ENCODE measurements at places on chromosomes 2 and 18. TPM values are rescaled to one million over a fixed set of nuclear protein-coding genes. Genes with fewer than 3 reads are reported as not detected.

The DTYMK gene
- total RNA-seq: 104 TPM

The CSRNP3 gene
- not detected for total RNA-seq

The SERPINB4 gene
- not detected for total RNA-seq

The ARHGAP28 gene
- 23.4 TPM for total RNA-seq

The CDH7 gene
- not detected for total RNA-seq

The MAL gene
- not detected for total RNA-seq

The RELCH gene
- total RNA-seq: 20.7 TPM

The PAX8 gene
- total RNA-seq: 0.22 TPM

The MBD1 gene
- 78.6 TPM for total RNA-seq

The SERPINB13 gene
- not detected for total RNA-seq

The LCT gene
- total RNA-seq: 0.07 TPM

The SCN2A gene
- total RNA-seq: not detected

The GGCX gene
- 44.5 TPM for total RNA-seq

The KIF1A gene
- not detected for total RNA-seq

- DNase-seq: peak; percentile 94
Measured at GRCh38 chr2:46248171-46248570, 49.0 kb upstream of the EPAS1 start.

DNA sequence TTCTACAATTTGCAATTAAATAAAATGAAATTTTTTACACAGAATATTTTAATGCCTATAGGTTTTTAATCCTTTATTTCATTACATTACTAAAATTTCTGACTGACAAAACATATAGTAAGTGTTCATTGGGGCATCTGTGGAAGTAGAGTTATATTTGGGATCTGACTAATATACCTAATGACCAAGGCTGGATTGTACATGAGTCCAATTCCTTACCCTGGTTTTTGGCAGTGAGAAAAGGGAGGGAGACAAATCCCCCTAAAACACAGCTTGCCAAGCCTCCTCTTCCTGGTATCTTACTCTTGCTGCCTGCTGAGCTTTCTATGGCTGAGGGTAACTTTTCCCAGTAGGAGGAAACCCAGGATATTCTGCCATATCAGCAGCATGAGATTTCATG is 149.4 kb upstream of the CDH20 start:
- no peak for DNase-seq

- DNase-seq: peak; percentile 91
Measured at GRCh38 chr2:168851674-168852320, 38.4 kb downstream of the SPC25 start.

DNA sequence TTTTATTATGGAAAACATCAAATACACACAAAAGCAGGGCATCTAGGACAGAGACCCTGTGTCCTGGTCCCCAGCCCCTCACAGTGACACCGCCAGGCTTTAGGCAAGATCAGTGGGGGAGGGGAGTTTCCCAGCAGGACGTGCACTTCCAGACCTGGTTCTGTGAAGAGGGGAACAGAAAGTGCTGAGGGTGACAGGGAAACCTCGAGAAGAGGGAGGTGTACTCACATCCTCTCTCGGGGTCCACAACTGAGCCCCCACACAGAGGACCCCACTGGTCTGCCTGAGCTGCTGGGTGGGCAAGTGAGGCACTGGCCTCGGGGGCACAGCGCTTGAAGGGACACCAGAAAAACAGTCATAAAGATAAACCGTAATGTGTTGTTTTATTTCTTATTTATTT is 4.4 kb upstream of the GPR35 start:
- no peak for DNase-seq

GRCh38 chr18:14905979-14906378 is 158.0 kb downstream of the ANKRD30B start:
- no peak for DNase-seq

DNA sequence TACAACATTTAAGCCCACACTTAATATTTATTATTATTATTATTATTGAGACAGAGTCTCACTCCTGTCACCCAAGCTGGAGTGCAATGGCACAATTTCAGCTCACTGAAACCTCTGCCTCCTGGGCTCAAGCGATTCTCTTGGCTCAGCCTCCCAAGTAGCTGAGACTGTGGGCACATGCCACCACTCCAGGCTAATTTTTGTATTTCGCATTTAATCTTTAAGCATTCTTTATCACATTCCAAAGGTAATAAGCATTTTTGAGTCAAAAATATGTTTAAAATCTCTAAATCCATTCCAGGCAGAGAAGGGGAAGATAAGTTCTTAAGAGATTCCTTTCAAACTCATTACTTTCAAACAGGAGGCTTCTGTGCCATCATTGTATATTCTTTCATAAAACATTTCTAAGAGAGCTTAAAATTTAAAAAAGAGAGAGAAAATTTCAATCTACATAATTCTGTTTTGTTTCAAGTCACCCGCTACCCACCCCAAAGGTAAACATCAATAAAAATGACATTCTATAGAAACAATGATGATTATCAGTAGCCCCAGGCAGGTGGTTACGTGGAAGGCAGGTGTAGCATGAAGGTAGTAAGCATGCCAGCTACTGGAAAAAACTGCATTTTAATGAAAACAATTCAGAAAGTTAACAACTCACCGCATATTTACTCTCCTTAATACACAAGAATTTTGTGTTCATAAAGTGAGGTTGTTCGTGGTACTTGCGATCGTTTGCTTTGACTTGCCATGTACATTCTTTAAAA is 84.4 kb upstream of the NARS1 start:
- no peak for DNase-seq

- DNase-seq: no peak
Measured at GRCh38 chr2:204680576-204680975, 135.3 kb downstream of the PARD3B start.

GRCh38 chr2:234329202-234329960 is 167.5 kb downstream of the ARL4C start:
- no peak for DNase-seq

DNA sequence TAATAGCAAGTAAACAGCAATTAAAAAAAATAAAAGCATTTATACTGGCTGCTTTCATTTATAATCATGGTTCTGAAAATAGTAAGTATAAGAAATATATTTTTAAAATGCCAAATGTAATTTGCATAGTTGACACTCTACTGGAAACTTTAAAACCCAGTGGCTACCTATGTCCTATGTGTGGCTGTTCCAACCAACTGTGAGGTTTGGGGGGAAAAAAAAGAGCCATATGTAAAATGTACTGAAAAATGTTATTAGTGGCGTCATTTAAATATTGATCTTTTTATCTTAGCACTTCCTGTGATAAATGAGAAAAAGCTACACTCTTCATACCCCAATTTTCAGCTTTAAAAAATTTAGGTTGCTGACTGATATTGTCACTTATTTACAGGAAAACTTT is 270.7 kb downstream of the TCF4 start:
- no peak for DNase-seq

DNA sequence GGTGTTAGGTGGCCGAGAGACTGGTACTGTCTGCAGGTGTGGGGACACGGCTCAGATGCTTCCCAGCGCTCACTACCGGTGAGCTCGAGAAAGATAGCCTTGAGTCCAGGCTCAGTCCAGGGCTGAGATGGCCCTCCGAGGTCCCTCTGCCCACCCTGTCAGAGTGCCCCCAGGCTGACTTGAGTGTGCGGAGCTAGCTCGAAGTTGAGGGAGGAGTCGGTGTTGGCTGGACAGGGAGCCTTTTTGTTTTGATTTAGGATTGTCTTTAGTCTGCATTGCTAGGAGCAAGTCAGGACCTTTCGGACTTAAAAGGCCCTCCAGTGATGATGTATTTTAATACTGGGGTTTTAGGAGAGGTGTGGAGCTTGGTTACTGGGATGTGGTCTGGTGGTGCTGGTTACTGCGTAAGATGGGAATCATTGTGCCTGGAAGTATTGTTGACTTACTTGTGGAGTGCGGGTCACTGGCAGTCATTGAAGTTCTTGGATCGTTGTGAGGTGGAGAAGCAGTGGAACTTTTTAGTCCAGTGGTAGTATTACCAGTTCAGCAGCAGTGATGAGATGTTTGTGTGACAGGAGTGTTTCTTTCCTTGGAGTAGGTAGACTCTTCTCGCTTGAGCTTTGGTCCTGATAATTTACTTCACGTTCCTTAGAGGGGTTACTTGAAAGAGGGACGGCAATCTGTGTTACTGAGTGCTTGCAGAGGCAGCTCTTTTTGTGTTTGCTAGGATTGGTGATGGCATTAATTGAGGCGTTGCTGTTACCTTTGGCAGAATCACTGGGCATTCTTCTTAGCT is 633 bp downstream of the KIAA1328 start:
- no peak for DNase-seq

DNA sequence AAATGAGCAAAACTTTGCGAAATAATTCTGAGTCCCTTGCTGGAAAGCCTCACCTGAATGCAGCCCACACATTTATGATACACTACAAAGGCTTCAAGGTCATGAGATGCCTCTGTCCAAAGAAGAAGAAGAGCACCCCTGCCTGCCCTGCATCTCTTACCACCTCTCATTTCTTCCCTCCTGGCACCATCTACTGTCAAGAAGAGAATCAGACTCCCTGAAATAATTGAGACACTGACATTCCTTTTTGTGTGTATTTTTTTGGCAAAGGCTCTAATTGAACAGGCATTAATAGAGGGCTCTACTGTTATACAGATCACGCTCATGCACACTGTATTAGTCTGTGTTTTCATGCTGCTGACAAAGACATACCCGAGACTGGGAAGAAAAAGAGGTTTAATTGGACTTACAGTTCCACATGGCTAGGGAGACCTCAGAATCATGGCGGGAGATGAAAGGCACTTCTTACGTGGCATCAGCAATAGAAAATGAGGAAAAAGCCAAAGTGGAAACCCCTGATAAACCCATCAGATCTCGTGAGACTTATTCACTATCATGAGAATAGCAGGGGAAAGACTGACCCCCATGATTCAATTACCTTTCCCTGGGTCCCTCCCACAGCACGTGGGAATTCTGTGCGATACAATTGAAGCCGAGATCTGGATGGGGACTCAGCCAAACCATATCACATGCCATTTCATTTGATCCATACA is 176.3 kb downstream of the ALPK2 start:
- DNase-seq: no peak

- no peak for DNase-seq
Measured at GRCh38 chr2:151043484-151043883, 218.2 kb downstream of the RBM43 start.

- DNase-seq: peak; percentile 26
Measured at GRCh38 chr2:131076707-131077106, 16.6 kb downstream of the FAM168B start.

GRCh38 chr18:50091509-50092244 is 103.3 kb downstream of the MYO5B start:
- DNase-seq: no peak

DNA sequence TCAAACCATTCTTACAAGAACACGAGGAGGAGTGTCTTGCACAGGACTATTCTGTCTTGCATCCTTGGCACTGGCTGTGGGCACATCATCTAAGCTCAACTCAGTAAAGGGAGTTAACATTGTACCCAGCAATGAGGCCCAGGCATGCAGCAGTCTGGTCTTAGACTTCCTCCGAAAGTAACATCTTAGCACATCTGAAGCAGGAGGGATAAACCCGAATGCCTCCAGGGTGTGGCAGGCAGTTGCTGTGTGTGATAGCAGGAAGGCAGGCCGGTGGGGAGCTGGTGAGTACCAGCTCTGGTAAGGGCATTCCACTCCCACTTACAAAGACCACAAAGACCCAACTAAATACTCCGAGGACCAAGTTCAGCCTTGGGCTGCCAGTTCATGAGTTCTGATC is 206.3 kb downstream of the TSN start:
- DNase-seq: no peak

- no peak for DNase-seq
Measured at GRCh38 chr2:40242315-40242714, 209.6 kb downstream of the SLC8A1 start.

DNA sequence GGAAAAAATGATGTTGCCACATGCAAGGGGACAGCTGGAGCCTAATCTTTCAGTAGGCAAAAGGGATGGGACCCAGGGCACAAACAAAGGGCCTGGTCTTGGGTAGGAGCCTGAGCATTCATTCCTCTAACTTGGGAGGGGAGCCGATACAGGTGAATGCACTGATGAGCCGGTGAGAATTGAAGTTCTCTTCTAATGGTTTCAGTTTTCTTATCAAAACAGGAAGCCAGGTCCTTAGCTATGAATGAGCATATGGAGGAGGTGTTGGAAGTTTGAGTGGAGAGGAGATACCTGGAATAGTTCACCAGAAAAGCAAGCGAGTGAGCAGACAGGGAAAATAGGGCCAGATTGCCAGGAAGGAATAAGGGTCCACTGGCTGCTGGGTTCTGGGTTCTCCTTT is 10.1 kb downstream of the DPP4 start:
- no peak for DNase-seq

Measured in endothelial cell of umbilical vein (primary cell).